ENCODE measurements at places on chromosomes 1 and 21. TPM values are rescaled to one million over a fixed set of nuclear protein-coding genes. Genes with fewer than 3 reads are reported as not detected.
A peak's percentile ranks its signal among the peaks of the same experiment; 100 is the strongest.

Gene KCND3
- 14.2 TPM for total RNA-seq

GRCh38 chr21:15407585-15407984 lies 322.2 kb upstream of the USP25 start:
- no peak for DNase-seq

- DNase-seq, result no peak
These were observed 1119.1 kb downstream of the AMY1C start for GRCh38 chr1:104868794-104869193.

Gene MPZ
- total RNA-seq, result 1.5 TPM

GRCh38 chr1:210951279-210951678 lies 182.7 kb downstream of the KCNH1 start:
- DNase-seq, result no peak

- DNase-seq, result peak; percentile 33
These were observed 4.2 kb downstream of the MYOG start for GRCh38 chr1:203081465-203082230.

DNA sequence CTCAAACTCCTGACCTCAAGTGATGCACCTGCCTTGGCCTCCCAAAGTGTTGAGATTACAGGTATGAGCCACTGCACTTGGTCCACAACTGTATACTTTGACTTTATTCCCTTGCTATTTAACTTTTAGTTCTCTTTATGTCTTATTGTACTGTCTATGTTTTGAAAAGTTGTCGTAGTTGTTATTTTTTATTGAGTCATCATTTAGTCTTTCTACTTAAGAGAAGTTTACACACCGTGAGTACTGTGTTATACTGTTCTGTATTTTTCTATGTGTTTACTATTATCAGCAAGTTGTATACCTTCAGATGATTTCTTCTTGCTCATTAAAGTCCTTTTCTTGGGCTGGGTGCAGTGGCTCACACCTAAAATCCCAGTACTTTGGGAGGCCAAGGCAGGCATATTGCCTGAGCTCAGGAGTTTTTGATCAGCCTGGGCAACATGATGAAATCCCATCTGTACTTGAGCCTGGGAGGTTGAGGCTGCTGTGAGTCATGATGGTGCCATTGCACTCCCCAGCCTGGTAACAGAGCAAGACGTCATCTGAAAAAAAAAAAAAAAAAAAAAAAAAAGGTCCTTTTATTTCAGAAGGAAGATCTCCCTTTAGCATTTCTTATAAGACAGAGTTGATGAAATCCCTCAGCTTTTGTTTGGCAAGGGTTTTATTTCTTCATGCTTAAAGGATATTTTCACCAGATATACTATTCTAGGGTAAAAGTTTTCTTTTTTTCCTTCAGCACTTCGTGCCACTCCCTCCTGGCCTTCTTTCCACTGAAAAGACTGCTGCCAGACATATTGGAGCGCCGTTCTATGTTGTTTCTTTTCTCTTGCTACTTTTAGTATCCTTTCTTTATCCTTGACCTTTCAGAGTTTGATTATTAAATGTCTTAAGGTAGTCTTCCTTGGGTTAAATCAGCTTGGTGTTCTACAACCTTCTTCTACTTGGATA lies 47.6 kb downstream of the TNFSF18 start:
- no peak for DNase-seq

DNA sequence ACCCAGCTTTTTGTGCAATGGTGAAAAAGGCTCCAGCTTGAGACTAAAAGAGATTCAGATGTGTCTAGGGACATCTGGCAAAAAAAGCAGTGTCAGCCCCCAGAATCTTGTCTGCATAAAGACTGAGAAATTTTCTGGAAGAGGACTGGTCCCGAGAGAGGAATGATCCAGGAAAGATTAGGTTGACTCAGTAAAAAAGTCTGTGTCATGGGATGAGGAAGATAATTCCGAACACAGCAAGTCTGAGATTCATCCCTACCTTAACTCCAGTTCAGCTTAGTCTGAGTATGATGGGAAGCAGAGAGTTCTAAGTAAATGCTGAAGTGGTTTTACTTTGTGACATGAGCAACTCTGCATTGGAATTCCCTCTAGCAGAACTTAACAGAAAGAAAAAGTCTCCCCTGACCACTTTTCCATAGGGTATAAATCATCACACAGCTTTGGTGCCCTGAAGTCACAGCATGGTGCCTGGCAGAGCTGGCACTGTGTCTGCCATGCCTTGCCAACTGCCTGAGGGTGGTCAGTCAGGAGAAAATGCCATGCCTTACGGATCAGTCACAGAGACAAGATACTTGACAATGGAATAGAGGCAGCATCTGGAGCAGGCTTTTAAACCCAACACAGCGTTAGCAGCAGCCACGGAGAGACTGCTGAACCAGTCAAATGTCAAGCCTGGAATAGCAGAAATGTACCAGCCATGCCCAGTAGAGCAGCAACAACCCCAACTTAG lies 153.4 kb downstream of the ZC3H11B start:
- DNase-seq, result no peak

Gene GIPC2
- total RNA-seq, result 4.0 TPM

DNA sequence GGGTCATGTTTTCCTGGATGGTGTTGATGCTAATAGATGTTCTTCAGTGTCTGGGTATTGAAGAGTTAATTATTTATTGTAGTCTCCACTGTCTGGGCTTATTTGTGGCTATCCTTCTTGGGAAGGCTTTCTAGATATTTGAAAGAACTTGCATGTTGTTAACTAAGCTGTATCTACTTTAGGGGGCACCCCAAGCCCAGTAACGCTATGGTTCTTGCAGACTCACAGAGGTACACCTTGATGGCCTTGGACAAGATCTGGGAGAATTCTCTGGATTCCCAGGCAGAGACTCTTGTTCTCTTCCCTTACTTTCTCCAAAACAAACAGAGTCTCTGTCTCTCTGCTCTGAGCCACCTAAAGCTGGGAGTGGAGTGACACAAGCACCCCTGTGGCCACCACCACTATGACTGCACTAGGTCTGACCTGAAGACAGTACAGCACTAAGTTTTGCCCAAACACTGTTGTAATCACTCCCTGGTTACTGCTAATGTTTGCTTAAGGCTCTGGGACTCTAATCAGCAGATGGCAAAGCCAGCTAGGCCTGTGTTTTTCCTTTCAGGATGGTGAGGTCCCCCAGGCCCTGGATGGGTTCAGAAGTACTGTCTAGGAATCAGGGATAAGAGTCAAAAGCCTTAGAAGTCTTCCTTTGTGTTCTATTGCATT lies 76.5 kb upstream of the C1orf21 start:
- DNase-seq, result no peak

All from cardiac septum (tissue), 1 donor.